ENCODE measurements at places on chromosomes 11 and 22.

GRCh38 chr22:49046546-49047361 is 780.9 kb downstream of the BRD1 start:
- DNase-seq = peak; percentile 19

DNA sequence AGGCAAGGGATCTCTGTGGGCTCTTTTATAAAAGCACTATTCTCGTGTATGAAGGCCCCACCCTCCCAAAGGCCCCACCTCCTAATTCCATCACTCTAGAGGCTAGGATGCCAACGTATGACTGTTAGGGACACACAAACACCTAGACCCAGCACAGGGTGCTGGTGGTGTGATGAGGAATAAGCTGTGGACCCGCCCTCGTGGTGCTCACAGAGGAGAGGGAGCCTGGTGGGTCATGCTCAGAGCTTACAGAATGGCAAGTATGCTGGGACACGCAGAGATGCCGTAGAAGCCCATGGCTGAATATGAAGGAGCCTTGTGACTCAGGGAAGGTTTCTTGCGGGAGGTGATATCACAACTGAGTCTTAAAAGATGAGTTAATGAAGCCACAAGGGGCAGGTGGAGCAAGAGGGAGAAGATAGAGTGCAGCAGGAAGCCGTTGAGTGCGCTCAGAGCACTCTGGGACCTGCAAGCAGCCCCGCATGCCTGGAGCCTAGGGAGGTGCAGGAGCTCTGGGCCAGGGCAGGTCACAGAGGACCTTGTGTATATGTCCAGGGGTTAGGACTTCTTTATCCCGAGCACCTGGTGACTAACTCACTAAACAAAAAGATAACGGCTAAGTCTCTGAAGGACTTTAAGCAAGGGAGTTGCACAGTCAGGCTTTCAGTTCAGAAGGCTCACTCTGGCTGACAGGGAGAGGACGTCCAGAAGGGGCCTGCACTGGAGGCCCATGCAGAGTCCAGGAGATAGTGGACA is 160.9 kb downstream of the TRIM29 start:
- DNase-seq = no peak

DNA sequence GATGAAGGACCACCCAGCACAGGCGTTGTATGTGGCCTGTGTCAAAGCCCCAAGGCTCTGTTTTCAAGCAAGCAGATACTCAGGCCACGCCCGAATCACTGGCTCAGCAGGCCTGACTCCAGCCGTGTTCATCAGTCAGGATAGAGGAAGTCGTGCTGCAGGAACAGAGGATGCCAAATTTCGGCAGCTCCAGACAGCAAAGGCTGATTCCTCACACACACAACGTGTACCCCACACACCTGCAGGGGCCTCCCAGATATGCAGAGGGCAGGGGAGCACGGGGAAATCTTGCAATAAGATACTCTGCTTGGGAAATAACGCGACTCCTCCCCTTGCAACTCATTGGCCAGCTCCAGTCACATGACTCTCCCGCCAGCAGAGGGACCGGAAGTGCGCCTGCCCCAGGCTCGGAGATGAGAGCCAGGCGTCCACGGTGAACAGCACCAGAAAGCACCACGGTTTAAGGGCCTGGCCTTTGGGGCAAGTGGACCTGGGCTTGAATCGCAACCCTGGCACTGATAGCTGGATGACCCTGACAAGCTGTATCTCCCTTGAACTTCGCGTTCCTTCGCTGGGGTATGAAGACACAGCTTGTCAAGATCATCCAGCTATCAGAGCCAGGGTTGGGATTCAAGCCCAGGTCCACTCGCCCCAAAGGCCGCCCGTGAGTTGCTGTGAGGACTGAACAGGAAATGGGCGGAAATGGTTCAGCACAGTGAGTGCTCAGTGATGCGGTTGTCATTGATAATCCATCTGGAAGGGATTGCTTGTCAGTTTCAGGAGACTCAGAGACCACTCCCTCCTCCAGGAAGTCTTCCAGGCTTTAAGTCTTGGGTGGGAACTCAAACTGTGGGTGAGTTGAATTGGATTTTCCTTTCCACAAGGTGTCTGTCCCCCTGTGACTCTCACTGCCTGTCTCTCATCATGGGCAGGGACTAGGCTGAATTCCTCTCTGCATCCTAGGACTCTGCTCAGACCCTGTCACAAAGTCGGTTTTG is 88.5 kb downstream of the MYEOV start:
- DNase-seq = peak; percentile 46

- no peak for DNase-seq
These were observed 2.1 kb downstream of the CHRNA10 start for GRCh38 chr11:3669128-3669527.

GRCh38 chr11:83374311-83374710 is 88.1 kb upstream of the CCDC90B start:
- DNase-seq = no peak

DNA sequence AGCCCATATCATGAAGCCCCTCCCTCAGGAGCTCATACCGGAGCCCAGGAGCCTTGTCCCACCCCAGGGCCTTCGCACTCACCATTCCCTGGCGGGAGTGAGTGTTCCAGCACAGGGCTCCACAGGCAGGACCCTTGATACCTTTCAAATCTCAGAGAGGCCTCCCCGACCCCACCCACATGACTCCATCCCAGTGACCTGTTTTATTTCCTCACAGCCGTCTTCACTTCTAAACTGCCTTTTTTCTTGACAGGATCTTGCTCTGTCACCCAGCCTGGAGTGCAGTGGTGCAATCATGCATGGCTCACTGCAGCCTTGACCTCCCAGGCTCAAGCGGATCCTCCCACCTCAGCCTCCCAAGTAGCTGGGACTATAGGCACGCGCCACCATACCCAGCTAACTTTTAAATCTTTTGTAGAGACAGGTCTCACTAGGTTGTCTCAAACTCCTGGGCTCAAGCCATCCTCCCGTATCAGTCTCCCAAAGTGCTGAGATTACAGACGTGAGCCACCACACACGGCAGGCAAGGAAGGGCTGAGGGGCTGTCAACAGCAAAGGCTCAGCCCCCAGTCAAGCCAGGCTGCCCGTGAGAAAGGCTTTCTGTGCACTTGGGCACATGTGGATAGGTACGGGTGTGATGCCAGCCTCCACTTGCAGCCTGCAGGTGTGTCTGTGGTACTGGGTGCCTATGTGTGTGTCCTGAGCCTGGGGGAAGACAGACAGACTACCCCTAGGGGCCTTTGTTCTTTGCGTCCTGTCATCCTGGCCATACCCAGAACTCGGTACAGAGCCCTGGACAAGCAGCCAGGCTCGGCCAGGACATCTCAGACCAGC is 9.3 kb downstream of the RPL3 start:
- DNase-seq = no peak

- no peak for DNase-seq
These were observed 14.5 kb downstream of the CTNND1 start for GRCh38 chr11:57776031-57776521.

GRCh38 chr11:124861670-124862069 is 3.6 kb upstream of the ROBO3 start:
- no peak for DNase-seq

DNA sequence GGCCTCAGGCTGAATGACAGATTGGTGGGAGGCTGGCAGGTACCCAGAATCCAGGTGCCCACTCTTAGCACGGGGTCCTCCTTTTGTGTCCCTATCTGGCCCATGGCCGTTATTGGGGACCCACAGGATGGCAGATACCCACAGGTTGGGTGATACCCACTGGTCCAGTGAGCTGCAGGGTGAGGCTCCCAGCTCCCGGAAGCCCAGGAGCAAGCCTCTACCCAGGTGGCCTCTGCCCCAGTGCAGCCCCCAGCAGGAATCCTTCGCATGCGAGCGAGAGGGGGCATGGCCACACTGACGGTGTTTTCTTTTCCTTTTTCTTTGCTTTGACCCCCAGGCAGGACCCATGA is 116.1 kb downstream of the PHF21B start:
- no peak for DNase-seq

DNA sequence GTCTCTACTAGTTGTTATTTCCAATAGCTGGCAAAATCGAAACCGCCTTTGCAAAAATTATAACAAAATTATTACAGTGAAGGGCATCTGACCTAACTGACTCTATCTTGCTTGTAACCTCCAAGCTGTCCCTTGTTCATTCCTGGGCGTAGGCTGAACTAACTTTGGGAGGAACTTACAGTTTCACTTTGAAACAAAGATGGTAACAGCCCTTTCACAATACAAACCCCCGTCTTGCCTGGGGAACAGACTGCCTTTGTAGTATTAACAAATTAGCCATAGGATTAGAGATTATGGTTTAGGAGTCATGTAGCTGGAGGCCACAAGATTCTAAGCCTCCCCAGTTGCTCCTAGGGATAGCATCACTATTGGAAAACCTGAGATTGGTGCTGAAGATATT is 131.6 kb upstream of the HSD17B12 start:
- DNase-seq = no peak

- DNase-seq = no peak
These were observed 4.1 kb upstream of the CD82 start for GRCh38 chr11:44561275-44561805.

GRCh38 chr11:47324520-47324919 is 28.0 kb downstream of the MYBPC3 start:
- DNase-seq = no peak

GRCh38 chr11:96052921-96053651 is 129.2 kb upstream of the MTMR2 start:
- DNase-seq = no peak

GRCh38 chr22:41285441-41285819 is 557 bp downstream of the RANGAP1 start:
- DNase-seq = peak; percentile 67

- DNase-seq = no peak
These were observed 3.1 kb upstream of the LGALS1 start for GRCh38 chr22:37672206-37672919.

GRCh38 chr11:3160252-3161031 is 4.7 kb downstream of the OSBPL5 start:
- DNase-seq = no peak

DNA sequence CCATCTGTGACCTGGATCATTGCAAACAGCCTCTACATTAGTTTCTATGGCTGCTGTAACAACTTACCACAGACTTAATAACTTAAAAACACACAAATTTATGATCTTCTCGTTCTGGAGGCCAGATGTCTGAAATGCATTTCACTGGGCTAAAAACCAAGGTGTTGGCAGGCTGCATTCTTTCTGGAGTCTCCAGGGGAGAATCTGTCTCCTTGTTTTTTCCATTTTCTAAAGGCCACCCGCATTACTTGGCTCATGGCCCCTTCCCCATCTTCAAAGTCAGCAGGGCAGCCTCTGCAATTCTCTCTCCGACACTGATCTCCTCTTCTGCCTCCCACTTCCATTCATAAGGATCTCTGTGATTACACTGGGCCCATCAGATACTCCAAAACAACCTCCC is 11.6 kb downstream of the SCGB1A1 start:
- no peak for DNase-seq

GRCh38 chr22:44132724-44133123 is 48.0 kb upstream of the PARVG start:
- no peak for DNase-seq

GRCh38 chr11:115501893-115502589 is 2.2 kb downstream of the CADM1 start:
- DNase-seq = peak; percentile 81

- DNase-seq = no peak
These were observed 765 bp downstream of the GAB4 start for GRCh38 chr22:17007257-17007656.

Data from MM.1S (cell line).